ENCODE measurements at places on chromosomes 12 and 14.

DNA sequence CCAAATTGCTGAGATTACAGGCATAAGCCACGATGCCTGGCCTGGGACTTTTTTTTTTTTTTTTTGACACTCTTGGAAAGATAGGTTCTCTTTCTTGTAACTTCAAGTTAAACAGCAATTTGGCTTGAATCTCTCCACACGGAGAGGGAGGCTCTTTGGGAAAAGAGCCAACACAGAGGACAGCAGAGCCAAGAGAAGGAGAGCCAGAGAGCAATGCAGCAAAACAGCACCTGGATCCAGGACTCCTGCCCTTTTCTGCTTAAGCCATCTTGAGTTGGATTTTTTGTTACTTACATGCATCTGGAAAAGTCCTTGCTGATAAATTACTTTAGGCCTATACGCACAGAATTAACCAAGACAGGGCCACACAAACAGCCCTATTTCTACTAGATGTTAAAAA, 176.8 kb downstream of the APAF1 start:
- DNase-seq, result no peak

DNA sequence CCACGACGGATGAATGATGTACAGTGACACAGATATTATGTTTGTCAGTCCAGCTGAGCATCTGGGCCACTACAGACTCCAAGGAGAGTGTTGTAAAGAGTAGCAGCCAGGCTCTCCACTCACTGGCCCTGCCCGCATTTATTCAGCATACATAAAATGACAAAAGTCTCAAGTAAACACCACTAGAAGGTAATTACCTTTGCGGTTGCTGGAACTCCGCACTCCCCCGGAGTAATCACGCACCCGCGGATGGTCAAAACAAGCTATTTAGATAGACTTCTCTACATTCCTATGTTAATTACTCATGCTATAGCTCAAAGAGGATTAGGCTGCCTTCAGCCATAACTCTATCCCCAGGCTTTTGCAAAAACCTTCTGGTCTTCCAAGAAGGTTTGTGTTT, 18.8 kb upstream of the STRAP start:
- no peak for DNase-seq

DNA sequence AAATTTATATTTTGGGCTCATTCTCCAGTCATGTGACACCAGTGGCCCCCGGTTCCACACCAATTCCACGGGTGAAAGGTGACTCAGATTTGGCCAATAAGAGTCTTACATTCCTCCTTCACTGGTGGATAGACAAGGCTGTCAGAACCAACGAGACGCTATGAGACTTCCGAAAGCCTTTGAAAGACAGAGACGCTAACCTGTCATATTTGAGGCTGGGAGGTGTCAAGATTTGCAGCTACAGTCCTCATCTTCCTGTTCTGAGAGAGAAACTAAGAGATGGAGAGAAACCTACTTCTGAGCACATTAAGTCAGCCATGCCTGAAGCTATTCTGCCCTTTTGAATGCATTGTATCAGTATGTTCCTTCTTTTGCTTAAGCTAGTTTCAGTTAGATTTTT, 171.2 kb downstream of the FLRT2 start:
- DNase-seq, result no peak

GRCh38 chr14:54652188-54652587, 85.3 kb downstream of the SAMD4A start:
- no peak for DNase-seq

- DNase-seq, result no peak
These were observed 157.4 kb upstream of the TMEM260 start for GRCh38 chr14:56422221-56422620.

DNA sequence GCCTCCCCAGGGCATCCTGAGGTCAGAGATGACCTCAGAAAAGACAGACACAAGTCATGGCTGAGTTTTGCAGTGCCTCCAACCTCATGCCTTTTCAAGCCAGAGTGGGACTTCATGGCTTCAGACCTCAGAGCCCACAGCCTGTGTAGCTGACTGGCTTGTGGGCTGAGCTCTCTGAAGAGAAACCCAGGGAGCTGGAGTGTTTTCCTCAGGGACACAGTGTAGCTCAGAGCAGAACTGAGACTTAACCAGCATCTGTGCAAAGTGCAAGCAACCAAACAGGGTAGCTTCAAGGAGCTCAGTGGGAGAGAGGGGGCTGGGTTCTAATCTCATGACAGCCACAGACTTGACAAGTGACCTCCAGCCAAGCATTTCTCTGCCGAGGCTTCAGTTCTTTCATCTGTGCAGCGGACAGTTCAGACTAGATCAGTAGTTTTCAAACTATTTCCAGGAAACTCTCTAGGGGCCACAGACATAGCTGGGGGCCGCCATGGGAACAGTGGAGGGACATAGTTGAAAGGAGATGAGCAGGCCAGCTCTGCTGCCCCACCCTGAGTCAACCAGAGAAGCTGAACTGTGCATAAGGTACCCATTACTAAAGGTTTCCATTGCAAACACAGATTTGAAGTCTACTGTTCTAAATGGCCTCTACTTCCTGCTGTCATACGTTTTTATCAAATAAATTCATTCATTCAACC, 80.0 kb downstream of the LGMN start:
- no peak for DNase-seq

GRCh38 chr14:67539116-67539515, 6.0 kb downstream of the PLEKHH1 start:
- DNase-seq, result no peak

DNA sequence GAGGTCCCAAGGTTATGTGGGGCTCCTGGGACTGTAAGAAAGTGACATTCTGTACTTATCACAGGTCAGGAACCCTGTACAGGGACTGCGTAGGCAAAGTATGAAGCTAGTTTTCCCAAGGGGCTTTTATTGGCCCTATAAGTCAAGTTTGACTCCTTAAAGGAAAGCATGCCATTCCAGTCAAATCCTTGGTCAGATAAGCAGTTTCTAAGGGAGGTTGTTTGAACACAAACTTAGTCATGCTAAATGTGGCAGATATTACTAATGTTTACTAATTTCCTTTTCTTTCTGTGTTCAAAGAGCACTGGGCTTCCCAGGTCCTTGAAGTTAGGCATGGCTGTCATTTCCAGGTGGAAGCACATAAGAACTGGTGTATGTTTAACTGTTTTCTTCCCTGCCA, 472.4 kb downstream of the ATP23 start:
- DNase-seq, result no peak

DNA sequence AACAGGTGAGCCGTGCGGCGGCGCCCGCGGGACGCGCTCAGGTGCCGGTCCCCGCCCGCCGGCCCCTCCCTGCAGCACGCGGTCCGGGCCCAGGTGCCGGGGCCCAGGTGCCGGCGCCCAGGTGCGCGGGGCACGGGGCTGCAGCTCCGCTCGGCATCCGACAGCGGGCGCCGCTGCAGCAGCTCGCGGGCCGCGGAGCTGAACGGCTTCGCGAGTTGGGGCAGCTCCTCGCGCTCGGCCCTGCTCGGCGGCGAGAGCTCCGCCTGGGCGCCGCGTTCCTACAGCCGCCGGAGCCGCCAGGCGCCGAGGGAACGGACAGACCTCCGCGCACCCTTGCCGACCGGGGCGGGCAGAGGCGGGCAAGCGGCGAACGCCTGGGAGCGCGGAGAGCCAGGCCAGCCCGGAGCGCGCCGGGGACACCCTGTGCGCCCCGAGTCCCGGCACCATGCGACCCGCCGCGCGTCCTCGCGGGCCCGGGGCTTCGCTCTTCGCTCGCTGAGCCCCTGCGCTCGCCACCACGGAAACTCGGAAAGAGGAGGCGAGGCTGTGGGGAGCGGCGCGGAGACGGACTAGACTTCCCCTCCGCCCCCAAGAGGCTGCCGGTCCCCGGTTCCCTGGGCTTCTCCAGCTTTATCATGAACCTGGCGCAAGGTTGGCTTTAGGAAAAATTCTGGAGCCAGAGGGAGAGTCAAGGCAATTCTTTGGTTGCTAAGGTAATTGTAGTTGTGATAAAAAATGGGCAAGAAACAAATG, at the start of gene RGS6:
Gene RGS6 (plus strand): TSS at position 201 of the 753 bp plus-strand sequence.
- DNase-seq, result no peak

DNA sequence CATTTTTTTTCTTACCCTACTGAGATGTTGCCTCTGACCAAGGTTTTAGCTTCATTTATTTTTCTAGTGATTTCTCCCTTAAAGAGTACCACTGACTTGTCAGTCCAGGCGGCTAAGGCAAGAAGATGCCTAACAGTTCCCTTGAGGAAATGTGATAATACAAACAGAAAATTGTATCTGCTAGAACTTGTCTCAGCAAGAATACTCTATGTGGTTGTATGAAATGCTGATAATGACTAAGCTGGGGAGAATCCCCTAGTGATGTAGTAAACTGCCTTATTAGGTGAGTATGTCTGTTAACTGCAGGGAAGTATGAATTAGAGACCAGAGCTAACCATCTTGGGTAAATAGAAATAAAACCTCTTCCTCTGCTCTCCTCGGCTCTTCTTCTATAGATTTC, 6.7 kb downstream of the C12orf54 start:
- no peak for DNase-seq

DNA sequence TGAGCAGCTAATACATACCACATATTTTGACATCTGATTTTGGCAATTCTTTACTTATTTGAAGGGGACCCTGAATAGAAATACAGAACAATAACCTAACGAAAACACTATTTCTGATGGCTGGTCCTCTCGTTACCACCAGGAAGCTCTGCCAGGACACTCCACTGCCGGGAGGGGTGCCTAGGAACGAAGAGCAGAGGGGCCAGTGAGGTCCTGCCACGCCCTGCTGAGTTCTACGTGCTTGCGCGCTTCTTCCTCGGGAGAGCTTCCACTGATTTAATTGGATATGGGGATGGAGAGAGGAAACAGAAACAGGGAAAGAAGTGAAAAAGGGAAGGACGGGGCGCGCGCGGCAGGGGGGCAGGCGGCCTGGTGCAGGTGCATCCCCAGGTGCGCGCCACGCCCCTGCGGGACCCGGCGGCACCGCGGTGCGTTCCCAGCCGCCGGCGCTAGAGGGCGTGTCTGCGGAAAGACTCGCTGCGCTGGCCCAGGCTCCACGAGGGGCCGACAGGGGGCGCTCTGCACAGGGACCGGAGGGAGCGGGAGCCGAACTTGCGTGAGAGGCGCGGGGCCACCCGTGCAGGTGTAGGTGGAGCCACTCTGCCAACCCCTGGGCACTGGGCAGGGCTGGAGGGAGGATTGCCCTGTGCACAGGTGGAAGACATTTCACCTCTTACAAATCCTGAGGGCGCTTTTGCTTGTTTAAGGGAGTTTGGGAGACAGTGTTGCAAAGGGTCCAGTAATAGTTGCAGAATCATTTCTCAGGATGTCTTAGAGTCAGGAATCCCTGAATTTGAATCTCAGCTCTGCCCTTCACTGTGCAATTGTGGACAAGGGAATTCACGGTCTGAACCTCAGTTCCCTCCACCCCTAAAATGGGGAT, 986.3 kb upstream of the TMEM132C start:
- DNase-seq, result peak; percentile 61

DNA sequence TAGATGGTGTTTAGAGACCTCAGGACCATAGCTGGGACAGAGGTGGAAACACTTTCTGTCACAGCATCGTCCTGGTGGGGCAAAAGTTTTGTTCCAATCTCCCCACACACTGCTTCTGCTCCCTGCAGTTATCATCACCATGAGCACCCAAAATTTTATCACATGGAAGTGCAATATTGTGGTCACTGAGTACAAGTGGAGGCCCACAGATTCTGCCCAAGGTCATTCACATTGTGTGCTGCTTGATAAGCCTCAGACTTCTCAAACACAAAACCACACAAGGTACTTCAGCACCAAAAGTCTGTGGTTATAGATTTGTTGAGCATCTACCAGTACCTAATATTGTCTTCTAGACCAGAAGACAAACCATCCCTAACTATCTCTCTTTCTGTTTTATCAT, 554 bp upstream of the KRT77 start:
- no peak for DNase-seq

GRCh38 chr12:79156846-79157463, 292.4 kb downstream of the SYT1 start:
- no peak for DNase-seq

DNA sequence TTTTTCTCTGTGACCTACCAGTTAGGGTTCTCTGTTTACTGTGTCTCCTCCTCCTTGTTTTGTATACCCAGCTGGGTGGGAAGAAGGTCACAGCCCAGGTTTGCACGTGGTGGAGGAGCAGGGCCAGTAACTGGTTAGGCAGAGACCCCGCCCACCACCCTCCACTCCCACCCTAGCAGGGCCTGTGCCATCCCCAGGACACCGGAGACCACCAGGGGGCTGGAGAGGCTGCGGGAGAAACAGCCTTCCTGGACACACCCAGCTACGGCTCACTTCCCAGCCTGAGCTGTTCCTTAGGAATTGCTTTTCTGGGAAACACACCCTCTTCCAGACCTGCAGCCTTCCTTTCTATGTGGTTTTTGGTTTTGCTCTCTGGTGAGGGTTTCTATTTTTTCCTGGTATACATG, 21.1 kb downstream of the BDKRB2 start:
- no peak for DNase-seq

DNA sequence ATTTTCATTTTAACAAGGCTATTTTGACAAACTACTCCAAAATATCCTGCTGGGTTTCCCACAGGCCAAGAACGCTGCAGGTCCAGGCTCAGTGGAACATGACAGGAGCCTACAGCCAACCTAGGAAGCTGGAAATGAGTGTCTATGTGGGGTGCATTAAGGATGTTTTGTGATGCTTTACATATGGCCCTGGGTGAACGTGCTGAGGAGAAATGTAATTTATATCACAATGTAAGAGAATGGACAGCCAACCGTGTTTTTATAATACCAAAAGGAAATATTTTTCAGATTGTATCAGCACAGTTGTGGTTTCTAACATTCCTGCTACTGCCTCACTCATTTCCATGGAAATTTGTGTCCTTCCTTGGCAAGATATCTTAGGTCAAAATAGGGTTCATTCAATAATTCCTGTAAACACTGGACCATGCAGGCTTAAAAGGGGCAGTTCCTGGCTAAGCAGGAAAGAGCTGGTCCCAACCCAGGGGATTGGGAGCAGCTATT, 51.5 kb downstream of the ST8SIA1 start:
- DNase-seq, result no peak

- no peak for DNase-seq
These were observed 78.9 kb upstream of the GZMB start for GRCh38 chr14:24712909-24713308.

DNA sequence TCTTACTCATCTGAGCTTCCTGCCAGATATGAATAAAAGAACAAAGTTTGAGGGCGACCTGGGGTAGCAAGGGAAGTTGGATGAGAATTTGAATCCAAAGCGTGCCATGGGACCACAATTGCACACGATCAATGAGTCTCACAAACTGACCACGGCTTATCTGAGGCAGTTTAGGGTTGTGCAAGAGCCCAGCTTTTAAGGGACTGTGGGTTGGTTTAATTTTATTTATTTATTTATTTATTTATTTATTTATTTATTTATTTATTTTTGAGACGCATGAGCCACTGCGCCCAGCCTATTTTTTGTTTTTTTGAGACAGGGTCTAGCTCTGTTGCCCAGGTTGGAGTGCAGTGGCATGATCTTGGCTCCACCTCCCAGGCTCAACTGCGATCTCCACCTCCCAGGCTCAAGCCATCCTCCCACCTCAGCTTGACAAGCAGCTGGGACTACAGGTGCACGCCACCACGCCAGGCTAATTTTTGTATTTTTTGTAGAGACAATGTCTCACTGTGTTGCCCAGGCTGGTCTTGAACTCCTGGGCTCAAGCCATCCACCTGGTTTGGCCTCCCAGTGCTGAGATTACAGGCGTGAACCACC, 1.1 kb downstream of the AMDHD1 start:
- DNase-seq, result no peak

GRCh38 chr12:133236144-133236543, 467 bp upstream of the ANHX start:
- no peak for DNase-seq

- no peak for DNase-seq
These were observed at the start of gene CLEC14A for GRCh38 chr14:38255673-38256532. TSS of gene CLEC14A (minus strand) at chr14:38256093. CDS start at chr14:38256022, 71 bp downstream.

GRCh38 chr12:83185241-83185640, 498.5 kb downstream of the TMTC2 start:
- no peak for DNase-seq

- DNase-seq, result peak; percentile 43
These were observed 400.9 kb upstream of the CCDC196 start for GRCh38 chr14:66085224-66085623.
